ENCODE measurements at places on chromosomes 2 and 18.

DNA sequence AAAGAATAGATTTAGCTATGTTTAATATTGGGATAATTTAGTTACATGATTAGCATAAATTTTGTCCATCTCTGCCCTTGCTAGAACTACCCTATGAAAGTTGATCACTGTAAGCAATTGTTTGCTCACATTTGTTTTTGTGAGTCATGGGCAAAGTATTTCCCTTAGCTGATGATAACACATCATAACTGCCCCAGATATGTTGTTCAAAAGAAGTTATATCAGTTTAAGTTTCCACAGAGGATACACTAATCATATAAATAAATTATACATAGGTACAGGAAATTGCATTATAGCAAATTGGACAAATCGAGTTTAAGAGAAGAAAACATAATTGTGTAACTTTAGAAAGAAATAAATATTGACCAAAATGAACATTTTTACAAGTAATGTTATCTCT is 223.2 kb upstream of the PIK3C3 start:
- DNase-seq: no peak

DNA sequence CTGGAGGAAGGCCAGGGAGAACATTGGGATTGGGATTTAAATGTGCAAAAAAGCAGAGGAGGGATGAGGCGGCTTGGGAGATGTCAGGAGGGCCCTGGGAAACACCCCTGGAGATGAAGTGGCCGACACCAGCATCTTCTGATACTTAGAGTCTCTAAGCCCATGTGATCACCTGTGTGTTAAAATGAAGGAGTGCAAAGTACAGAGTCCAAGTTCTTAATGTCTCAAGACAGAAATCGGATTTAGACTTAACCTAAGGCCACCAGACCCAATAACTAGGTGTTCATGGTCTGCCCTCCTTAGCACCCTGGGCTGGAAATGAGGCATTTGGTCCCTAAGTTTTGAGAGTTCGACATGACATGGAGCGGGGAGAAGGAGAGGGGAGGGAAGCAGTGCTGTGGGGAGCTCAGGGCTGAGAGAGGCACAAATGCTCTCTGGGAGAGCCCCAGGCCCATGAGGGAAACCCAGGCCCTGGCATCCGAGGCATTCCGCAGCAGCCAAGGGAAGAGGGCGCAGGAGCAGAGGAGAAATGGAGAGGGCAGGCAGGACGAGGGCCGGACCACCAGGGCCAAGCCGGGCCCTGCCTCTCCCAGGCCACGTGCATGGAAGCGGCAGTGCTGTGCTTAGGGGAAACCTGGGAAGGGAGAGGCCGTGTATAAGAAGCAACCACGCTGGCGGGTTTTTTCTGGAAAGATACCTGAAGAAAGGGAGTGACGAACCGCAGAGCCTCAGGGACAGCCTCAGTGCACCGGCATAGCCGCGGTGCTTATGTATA is 63.3 kb downstream of the SFXN5 start:
- no peak for DNase-seq

GRCh38 chr18:59454909-59455727 is 96.1 kb upstream of the LMAN1 start:
- DNase-seq: no peak

- no peak for DNase-seq
These were observed 29.5 kb upstream of the RBMS1 start for GRCh38 chr2:160522951-160523710.

- DNase-seq: no peak
These were observed 152.2 kb upstream of the CRIM1 start for GRCh38 chr2:36203366-36203765.

GRCh38 chr18:72727776-72728175 is 140.0 kb downstream of the NETO1 start:
- no peak for DNase-seq

DNA sequence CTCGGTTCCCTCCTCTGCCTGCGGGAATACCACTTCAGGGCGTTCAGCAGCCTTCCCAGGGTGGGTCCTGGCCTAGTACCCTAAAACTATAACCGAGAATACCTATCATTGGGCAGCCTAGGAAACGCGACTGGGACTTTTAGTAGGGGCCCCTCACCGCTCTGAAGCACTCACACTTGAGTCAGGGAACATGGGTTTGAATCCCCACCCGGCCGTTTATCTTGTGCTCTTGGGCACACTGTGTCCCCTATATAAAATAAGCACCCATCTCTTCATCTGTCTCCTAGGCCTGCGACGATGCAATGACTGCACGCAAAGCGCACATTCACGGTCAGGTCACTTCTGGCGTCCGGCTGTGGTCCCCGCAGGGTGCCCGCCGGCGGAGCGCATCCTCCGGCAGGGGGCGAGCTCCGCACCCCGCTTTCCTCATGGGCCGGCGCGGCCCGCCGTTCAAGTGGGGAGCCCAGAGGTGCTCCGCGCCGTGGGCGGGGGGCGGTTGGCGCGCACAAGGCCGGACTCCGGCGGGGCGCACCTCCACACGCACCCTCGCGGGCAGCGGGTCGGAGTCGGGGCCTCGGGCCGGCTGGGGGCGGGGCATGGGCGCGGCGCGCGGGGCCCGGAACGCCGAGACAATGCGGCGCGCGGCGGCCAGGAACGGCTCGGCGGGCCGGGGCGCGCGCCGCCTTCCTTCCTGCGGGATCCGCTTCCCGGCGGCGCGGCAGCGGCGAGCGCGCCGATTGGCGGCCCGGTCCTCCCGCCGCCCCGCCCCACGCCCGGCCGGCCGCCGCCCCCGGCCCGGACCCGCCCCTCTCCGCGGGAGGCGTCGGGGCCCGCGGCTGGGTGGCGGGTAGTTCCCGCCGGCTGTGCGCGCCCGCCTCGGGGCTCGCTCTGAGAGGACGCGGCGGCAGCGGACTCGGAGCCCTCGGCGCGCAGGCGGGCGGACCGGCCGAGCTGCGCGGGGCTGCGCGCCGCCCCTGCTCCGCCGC is at the start of gene ASAP2:
Gene ASAP2, plus strand, starts transcription at position 850 of the 986 bp plus-strand sequence. CDS start 293 bp downstream, outside the sequence.
- peak; percentile 13 for DNase-seq

- no peak for DNase-seq
These were observed 776.2 kb downstream of the RNF144A start for GRCh38 chr2:7693246-7694075.

DNA sequence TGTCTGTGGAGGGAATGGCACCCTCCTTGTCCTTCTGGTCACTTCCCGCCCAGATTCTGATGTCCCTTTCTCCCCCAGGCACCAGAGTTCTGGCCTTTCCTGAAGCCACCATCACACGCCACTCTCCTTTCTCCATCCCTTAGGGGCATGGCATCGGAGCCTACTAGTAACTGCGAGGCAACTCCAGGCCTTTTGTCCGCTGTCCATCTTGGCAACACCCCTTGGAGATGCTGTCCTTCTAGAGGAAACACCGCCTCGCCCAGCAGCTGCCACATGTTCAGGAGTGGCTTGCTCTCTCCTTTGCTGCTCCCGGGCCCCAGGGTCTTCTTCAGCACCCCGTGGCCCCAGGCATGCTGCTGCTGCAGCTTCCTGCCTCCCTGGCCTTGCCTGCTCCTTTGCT is 267.0 kb downstream of the SRBD1 start:
- no peak for DNase-seq

DNA sequence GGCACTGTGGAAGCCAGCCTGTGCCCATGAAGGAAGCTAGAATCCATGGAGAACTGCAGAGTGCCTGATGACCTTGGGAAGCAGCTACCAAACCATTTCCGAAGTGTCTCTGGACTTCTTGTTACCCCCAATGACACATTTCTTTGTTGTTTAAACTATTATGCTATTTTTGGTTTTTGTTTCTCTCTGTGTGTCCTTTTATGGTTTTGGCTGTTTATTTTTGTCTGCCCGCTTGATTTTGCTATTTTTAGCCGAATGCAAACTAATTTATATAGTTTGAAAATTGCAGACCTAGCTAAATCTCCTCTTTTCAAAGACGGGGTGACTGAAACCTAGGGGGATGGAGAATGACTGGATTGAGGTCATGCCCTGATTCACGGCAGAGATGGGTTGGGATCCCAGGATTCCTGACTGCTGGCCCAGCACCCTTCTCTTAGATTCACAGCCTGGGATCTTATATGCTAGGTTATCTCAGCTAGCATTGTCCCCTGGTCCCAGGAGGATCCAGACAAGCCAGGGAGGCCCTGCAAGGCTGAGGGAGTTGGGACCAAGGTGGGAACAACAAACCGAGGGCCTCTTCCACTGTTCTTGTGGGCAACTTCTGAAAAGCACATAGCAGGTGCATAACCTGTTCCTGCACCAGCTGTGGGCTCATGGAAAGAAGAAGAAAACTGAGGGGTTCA is 116.3 kb upstream of the HAAO start:
- no peak for DNase-seq

DNA sequence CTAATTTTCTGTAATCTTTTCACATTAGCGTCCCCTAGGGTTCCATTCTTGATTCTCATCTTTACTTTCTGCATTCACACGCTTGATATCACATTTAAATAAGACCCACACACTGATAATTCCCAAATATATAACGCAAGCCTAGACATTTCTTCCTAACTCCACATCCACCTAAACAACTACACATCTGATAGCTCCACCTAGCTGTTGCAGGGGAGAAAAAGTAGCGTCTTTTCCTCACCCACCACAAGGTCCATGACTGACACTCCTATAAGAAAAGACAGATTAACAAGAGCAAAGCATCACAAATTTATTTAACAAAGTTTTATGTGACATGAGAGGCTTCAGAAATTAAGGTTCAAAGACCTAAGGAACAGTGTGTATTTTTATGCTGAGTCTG is 862.2 kb upstream of the DDX18 start:
- DNase-seq: no peak

DNA sequence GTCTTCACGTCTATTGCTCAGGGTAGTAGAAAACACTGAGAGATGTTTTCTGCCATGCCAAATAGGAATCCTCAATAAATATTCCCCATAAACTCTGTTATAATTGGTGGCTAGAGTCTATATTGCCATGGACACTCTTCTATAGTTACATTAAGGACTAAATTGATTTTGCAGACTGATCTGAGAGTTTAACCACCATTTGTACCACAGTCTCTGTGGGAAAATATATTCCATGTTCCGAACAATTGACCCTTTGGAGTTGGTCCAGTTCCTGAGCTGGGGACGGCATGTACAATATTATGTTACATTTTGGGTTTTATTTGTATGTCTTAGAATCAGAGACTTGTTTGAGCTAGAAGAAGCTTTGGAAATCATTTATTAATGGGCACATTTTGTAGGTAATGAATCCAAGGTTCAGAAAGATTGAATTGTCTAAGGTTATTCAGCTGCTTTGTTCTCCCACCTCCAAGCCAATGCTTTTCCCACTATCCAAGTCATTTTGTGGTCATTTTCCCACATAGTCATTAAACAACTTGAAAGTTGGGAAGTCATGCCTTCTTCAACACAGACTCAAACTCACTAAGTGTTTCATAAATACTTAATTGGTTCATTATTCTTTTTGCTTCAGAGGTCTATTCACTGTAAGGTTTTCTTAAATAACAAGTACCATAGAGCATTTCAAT is 5.1 kb upstream of the PPP1CB start:
- no peak for DNase-seq

DNA sequence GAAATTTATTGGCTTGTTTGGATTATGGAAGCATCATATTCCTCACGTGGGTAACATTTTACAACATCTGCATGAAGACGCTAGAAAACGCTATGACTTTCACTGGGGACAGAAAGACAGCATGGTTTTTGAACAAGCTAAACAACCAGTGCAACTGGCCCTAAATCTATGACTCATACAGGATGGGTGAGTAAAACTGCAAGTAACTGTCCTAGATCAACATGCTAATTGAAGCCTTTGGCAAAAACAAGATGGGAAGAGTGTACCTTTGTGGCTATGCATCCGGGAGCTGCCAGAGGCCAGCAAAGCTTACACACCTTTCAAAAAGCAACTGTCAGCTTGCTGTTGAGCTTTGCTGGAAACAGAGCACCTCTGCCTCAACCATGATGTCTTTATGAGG is 1096.0 kb upstream of the DDX18 start:
- DNase-seq: no peak

DNA sequence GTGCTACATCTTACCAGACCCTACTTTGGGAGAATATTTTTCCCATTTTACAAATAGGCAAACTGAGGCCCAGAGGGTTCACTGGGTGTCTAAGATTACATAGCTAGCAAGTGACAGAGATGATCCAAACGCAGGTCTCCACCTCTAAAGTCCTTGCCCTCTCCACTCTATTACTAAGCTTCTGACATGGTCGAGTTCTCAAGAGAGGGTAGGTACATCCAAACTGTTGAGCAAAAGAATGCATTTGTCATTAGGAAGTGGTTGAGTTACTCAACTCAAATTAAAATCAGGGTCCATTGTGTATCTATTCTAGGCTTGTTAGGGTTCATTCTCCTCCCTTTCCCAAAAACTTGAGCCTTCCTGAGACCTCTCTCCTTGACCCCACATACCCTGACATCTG is 680.6 kb upstream of the FANCL start:
- no peak for DNase-seq

GRCh38 chr18:46310258-46310657 is 206.1 kb downstream of the HAUS1 start:
- no peak for DNase-seq

DNA sequence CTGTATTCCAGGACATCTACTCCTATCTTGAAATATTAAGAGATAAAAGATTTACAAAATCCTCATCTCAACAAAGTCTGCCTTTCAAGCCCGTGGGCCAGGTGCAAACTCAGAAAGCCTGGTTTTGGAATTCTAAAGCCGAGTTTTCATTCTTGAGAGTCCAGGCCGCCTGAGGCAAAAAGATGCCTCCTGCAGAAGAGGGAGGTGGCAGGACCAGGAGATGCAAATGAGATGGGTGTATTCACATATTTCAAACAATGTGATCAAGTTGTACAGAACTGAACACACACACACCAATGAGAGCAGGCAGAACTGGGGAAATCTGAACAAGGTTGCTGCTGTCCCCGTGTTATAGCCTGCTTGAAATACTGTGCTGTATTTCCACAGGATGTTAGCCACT is 7.7 kb upstream of the HS6ST1 start:
- no peak for DNase-seq

GRCh38 chr2:23772056-23772455 is 154.9 kb downstream of the ATAD2B start:
- no peak for DNase-seq

DNA sequence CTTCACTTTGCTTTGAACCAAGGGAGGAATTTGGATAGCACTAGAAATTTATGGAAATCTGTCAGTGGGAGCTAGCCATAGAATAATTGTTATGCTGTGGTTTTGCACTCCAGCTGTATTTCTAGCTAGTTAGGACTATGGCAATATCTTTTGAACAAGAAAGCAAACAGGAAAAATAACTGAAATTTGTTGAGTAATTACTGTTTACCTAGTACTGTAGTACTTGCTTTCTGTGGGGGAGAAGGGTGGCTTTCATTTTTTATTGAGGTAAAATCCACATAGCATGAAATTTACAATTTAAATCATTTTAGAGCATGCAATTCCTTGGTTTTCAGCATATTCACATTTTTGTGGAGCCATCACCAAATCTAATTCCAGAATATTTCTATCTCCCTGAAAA is 28.4 kb downstream of the MBD5 start:
- DNase-seq: no peak

DNA sequence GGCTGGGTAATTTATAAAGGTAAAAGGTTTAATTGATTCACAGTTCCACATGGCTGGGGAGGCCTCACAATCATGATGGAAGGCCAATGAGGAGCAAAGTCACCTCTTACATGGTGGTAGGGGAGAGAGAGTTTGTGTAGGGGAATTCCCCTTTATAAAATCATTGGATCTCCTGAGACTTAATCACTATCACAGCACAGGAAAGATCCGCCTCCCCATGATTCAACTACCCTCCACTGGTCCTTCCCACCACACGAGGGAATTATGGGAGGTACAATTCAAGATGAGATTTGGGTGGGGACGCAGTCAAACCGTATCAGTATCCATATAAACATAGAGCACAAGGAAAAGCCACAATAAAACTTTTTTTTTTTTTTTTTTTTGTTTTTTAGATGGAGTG is 172.6 kb upstream of the PIEZO2 start:
- no peak for DNase-seq

All from stimulated activated CD4-positive, alpha-beta T cell treated with anti-CD3 and anti-CD28 coated beads, TNF-alpha, amount 100 ng/mL, for 48 hours (primary cell).